NCI-H226 (cell line): ENCODE measurements at places on chromosomes 5 and 9.

GRCh38 chr9:6029604-6030274 lies 14.3 kb upstream of the RANBP6 start:
- no peak for DNase-seq

GRCh38 chr5:168198359-168198758 lies 93.1 kb upstream of the WWC1 start:
- no peak for DNase-seq

DNA sequence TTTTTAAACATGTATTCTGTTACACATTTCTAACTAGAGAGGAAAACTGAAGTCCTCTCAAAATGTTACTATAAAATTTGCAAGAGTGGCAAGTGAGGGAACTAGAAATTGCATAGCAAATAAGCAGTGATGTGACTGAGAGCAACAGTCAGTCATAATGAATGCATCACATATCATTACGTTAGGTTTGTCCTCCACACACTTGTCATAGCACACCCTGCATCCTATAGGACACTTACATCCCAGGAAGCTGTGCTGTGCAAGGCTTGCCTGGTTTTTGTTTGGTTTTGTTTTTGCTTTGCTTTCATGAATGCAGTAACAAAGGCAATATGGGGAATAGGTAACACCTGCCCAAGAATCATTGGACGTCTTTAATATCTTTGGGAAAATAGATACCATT lies 10.8 kb downstream of the NFIB start:
- no peak for DNase-seq

- no peak for DNase-seq
Measured at GRCh38 chr5:34648840-34649158, 7.3 kb upstream of the RAI14 start.

- no peak for DNase-seq
Measured at GRCh38 chr9:6667633-6668280, 22.2 kb upstream of the GLDC start.

- DNase-seq = no peak
Measured at GRCh38 chr5:29822521-29822920, 1371.0 kb upstream of the CDH6 start.

DNA sequence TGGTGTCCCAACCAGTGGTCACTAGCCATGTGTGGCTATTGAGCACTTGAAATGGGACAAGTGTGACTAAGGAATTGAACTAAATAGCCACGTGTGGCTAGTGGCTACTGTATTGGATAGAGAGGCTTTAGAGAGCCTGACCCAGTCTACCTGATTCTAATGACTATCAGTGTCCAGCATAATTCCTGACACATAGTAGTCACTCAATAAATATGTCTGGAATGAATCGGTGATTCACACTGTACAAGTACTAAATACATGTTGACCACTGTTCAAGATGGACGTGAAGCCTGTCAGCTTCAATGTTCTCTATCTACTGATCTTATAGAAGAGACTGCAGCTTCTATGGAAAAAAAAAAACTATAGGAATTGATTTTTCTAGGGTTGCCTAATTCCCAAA lies 57.7 kb upstream of the MAST4 start:
- peak; percentile 64 for DNase-seq

GRCh38 chr9:128733256-128733655 lies 9.3 kb upstream of the ZDHHC12 start:
- DNase-seq = peak; percentile 27

- no peak for DNase-seq
Measured at GRCh38 chr5:119166026-119166425, 95.1 kb downstream of the DMXL1 start.

- peak; percentile 43 for DNase-seq
Measured at GRCh38 chr5:55226934-55227663, at the start of gene MCIDAS. Gene MCIDAS (minus strand): TSS chr5:55227315. CDS start chr5:55227138, 177 bp downstream.

DNA sequence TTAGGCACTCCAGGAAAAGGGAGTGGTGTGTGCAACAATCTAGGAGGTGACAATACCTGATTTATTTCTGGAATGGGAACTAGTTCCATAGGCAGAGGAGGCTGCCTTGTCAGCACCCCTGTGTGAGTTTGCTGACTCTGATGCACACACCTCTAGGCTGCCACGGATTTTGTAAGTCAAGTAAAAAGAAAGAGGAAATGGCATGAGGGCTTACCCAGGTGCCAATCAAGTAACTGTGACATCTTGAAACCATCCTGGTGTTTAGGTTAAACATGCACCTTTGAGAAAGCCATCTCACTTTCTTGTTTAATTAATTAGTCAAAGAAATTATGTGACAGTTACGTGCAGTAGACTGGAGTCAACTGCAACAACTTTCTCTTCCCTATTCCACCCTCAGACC lies 32.3 kb upstream of the FAM81B start:
- DNase-seq = no peak

- DNase-seq = no peak
Measured at GRCh38 chr9:115413766-115414382, 295.9 kb upstream of the TNC start.

GRCh38 chr9:109453210-109453842 lies 44.8 kb downstream of the PTPN3 start:
- DNase-seq = peak; percentile 99

DNA sequence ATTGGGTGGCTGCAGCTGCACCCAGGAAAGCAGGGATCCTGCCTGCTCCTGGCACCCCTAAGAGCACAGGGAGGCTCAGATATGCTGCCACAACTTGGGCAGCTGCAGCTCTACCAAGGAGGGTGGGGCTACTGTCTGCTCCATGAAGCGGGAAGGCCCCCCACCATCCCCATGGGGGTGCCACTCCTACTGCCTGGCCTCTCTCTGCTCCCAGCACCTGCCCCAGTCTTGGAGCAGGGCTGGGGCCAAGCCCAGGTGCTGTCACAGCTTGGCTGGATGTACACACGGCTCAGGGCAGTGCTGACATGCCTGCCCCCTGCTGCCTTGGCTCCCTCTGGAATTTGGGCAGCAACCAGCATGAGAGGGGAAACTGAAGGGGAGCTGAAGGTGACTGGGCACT lies 214.7 kb upstream of the PLPPR1 start:
- DNase-seq = no peak
